ENCODE measurements at places on chromosomes 2 and 18.

GRCh38 chr2:67645280-67646138 is 248.4 kb downstream of the ETAA1 start:
- no peak for DNase-seq

DNA sequence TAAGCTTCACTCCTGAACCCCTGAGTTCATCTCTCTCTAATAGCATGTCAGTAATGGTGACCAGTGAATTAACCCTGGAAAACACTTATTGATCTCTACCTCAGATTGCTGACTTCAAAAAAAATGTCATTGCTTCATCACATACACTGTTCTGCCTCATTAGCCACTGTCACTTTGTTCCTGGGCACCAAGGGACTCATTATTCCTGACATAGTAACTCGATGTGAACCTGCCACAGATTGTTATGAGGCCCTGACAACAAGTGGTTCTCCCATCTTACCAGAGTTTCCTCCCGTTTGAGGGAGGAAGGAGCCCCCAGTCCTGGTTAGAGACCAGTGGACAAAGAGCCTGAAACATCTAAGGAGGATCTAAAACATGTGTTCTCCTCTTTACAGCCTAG is 403.3 kb upstream of the SMIM21 start:
- no peak for DNase-seq

DNA sequence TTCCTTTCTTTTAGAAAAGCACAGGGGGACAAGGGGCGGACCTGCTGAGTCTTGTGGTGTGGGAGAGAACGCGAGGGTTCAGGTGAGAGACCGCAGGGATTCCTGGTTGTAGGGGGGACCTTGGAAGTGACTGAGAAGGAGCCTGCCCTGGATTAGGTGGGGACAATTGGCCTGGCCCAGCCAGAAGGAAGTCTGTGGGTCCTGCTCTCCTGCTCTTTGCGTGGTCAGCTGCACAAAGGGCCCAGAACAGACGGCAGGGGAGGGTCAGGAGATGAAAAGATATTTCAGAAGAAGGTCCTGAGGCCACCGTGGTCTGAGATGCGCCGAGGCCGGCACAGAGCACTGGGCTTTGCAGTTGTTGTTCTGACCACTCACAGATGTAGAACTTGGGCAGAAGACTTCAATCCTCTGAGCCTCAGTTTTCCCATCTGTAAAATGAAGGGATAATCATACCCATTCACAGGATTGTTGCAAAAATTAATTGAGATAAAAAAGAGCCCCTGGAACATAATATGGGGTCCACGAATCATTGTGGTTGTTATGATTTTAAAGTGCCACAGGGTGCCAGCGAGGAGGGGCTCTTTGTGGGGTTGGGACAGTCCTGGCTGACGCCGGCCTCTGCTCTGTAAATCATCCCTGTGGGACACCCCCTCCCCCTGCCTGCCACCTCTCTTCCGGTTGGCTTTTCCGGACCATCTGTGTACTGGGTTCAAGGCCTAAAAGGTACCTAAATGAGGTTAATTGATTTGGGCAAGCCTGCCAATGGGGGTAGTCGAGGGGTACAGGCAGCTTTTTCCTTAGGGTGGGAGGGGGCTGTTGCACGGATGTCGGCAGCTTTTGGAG is 1.8 kb downstream of the LPIN1 start:
- no peak for DNase-seq

- DNase-seq = no peak
Measured at GRCh38 chr2:58047373-58047935, 848 bp downstream of the VRK2 start.

DNA sequence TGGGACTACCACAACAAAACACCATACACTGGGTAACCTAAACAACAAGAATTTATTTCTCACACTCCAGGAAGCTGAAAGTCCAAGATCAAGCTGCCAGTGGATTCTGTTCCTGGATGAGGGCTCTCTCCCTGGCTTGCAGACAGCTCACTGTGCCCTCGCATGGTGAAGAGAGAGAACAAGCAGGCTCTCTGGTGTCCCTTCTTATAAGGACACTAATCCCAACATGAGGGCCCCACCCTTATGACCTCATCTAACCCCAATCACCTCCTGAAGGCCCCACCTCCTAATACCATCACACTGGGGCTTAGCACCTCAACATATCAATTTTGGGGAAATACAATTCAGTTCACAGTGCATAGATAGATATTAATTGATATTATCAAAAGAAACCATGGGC is 83.5 kb downstream of the BIN1 start:
- no peak for DNase-seq

GRCh38 chr2:202201220-202202160 is 36.9 kb downstream of the SUMO1 start:
- DNase-seq = no peak

GRCh38 chr18:80202264-80202998 is 44.9 kb downstream of the PARD6G start:
- DNase-seq = no peak

Measured in activated effector memory CD4-positive, alpha-beta T cell treated with anti-CD3 and anti-CD28 coated beads, Interleukin-2, amount 50 U/mL, for 16 hours (primary cell).